Kasumi-1 (cell line): ENCODE measurements at places on chromosomes 7 and 10.

DNA sequence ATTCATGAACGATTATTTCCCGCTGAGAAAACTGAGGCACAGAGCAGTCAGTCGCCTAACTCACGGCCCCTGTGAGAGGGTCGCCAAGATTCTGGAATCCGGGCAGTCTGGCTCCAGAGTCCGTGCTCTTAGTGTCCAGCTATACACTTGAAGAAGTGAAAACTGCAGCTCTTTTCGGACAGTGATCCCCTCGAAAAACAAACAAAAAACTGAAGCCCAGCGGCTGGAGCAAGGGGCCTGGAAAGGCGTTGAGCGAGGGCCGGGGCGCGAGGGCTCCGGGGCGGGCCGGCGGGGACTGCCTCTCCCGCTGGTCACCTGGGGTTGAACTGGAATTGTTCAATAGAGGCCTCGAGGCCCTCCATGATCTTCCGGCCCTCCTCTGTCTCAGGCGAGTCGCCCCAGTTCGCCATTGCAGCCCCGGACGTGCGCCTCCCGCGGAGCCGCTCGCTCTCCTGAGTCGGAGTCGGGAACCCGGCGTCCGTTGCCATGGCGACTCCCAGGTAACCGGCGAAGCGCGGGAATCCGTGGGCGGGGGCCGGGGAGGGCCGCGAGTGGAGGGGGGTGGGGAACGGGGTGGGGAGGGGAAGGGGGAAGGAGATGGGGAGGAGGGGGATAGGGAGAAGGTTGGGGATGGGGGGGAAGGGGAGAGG is 881 bp downstream of the C10orf67 start:
- DNase-seq = no peak

- DNase-seq = no peak
These were observed 486.7 kb downstream of the SDK1 start for GRCh38 chr7:3787717-3788264.

DNA sequence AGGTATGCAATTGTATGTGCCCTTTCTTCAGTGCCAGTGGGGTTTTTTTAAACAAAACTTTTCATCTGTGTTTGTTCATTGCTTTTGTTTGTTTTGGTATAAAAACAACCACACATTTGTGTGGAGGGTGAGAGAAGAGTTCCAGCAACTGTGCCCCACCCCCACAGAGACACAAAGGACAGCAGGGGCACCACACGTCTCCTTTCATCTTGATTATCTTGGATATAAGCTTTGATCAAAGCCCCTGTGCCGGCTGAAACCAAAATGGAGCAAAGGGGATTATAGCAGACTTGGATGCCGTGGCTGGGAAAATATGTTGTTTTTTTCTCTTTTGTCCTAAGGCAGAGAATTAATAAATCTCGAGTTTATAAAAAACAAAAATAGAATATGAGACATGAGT is 111.8 kb upstream of the RSU1 start:
- DNase-seq = no peak

- peak; percentile 98 for DNase-seq
These were observed 32.8 kb upstream of the ARHGAP12 start for GRCh38 chr10:31961277-31962074.

GRCh38 chr10:103632247-103632642 is 138.7 kb downstream of the NEURL1 start:
- DNase-seq = no peak
